ENCODE measurements at places on chromosomes 7 and 10. TPM values are rescaled to one million over a fixed set of nuclear protein-coding genes. Genes with fewer than 3 reads are reported as not detected.

GDF2 gene
- total RNA-seq = not detected

IL2RA gene
- total RNA-seq = not detected

TSPAN12 gene
- total RNA-seq = 13.3 TPM

AKR1C1 gene
- 238 TPM for total RNA-seq

IFIT1 gene
- 123 TPM for total RNA-seq

- DNase-seq = peak; percentile 15
Measured at GRCh38 chr10:85995791-85996190, 370.8 kb downstream of the GRID1 start.

DNA sequence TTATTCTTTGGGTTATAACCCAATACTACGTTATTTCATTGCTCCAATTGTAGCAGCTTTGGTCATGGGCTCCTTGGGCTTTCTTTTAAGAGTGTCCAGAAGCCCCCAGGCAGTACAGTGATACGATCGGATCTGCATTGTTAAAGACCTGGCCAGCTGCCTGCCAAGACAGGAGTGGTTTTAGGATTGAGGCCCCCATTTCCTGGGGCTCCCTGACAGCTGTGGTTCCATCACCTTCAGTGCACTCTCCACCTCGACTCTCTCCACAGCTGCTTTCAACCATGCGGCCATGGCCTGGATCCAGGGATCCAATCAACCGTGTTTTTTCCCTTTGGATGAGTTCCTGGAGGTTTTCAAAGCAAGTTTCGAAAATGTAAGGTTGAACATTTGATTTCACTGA, 123.4 kb upstream of the BTBD16 start:
- no peak for DNase-seq

DNA sequence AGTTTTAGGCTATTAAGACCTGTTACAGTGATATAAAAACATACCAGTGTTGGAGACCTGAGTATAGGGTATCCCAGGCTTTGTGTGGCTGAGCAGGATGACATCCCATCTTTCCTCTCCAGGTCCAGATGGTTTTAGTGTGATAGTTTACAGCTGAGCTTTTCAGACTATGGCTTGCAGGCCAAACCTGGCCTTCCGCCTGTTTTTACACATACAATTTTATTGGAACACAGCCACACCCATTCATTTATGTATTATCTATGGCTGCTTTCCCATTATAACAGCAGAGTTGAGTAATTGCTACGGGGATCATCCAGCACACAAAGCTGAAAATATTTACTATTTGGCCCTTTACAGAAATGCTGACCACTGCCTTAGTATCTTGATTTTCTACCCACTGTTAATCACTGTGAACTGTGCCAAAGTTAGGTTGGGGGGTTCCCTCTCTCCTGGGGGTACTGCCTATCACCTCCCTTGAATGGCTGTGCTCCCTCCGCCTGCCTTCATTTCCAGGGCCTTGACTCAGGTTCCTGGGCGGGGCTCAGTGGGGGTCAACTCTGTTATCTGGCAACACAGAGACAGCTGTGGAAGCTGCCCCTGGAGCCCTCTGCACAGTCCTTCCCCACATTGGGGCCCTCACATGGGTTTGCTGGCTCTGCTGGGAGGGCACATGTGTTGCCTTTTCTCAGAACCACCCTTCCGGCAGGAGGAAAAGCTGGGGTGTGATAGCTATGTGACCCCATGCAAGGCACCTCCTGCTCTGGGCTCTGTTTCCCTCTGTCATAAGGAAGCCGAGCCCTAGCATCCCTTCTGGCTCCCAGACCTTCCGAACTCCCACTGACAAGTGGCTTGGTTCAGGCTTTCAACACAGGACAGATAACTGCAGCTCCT, 40.3 kb upstream of the SH2D4B start:
- DNase-seq = no peak

DNA sequence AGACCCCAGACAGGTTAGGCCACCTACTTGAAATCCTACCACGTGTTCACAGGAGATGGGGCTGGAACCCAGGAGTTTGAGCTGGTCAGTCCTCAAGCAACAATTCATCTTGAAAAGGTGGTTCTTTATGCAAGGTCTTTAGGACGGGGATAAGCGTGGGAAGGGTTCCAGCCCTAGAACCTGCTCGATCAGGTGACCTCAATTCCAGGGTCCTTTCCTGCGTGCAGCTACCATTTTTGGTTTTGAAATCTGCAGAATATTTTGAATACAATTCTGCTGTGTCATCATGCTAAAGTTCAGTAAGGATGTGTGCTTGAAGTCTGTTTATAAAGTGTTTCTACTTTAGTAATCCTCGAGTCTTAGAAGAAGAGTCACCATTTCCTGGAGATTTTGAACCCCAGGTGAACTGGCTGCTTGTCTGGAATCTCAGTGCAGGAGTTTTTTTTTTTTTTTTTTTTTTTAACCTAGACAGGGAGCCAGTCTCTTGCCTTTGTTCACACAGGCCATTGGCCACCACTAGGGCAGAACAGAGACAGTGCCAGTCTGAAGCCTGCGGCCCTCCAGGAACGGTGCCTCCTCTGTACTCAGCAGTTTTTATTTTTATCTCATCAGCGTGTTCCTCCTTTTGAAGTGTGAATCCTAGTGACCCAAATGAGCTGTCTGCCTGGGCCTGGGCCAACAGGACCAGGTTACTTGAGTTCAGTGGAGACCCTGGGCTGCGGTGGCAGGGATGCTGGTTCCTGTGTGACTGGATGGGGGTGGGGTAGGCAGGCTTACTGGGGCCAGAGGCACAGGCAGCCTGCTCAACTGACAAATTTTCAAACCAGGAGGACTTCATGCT, 54.6 kb downstream of the EEPD1 start:
- peak; percentile 97 for DNase-seq

DNA sequence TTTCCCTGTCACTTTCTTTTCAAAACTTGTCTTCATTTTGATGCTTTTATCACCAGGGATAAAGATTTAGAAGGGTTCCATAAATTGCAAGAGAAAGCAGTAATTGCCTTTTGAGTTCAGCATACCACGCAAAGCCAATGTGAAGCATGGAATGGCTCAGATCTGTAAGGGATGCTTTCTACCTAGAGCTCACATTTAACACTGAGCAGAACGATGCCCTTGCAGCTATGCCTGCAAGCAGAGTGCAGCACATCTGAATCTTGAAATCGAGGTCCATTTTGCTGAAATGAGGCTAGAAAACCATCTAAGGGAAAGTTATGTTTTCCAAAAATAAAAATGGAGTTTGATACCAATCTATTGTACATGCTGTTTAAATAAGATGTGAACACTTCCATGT, 171.2 kb upstream of the CELF2 start:
- no peak for DNase-seq

- no peak for DNase-seq
Measured at GRCh38 chr10:89390476-89391225, 1.8 kb upstream of the IFIT1 start.

DNA sequence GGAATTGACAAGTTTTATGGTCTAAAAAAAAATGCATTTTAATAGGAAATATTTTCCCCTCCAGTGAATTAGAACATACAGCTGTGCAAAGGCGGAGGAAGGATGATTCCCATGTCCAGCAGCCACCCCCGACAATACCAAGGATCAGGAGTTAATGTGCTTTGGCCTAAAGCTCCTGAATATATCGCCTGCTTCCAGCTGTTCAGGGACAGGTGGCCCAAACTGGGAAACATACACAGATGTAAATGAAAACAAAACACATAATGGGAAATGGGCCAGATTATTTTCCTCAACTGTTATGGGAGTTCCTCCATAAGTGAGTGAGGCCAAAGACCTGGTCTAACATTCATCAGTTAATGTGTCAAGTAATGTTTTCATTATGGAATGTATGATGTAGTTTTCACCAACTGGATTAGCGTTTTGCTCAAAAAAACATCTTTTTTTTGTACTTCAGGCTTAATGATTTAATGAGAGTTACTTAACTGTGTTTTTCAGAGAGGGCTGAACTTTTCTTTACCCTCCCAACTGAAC, 55.1 kb upstream of the LAMB1 start:
- no peak for DNase-seq

- no peak for DNase-seq
Measured at GRCh38 chr10:11355592-11355991, 255.9 kb downstream of the USP6NL start.

GRCh38 chr10:46254467-46254866, 32.3 kb upstream of the ANTXRL start:
- DNase-seq = no peak

DNA sequence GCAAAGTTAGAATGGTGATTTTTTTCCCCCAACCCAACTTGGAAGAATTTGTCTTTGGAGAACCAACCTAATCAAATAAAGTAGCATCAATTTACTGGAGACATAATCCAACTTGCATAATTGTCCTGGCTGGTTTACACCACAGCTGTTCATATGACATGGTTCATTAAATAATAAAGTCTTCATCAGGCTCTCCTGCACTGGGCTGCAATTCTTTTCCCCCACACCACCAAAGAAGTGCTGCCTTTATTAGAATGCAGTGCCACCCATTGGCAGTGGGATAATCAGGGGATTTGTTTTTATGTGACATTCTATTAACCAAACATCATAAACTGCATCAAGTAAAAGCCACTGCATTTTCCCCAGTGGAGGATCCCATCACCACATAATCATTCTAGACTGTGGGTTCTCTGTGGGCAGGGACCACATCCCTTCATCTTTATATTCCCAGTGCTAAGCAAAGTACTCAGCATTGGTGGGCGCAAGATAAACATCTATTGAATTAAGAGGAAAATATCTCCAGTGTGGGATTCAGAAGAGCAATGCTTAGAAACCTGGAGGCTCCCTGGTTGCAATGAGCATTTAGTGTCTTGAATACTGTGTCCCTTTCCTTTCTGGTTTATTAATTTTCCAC, 322.0 kb downstream of the KCNMA1 start:
- DNase-seq = no peak

DNA sequence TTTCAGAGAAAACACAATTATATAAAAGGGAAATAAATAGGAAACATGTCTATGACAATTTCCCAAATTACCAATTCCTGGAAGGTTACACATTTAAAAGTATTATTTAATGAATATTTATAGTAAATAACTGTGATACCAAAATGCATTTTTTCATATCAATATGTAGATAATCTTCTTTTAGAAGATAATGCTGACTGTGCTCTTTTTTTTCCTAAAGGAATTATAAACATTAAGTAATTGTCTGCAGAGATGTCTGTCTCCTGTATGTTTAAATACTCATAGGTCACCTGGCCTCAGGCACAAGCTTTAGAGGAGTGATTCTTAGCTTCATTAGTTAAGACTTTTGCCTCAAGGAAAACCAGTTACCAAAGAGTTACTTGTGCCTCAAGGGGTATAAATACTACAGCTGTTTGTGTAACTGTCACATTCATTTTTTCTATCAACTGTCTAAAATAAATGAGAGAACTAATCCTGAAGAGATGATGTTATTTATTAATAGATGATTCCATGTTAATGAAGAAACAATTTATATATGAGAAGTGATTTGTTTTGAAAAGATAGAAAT, 77.1 kb downstream of the DNAJC1 start:
- no peak for DNase-seq

DNA sequence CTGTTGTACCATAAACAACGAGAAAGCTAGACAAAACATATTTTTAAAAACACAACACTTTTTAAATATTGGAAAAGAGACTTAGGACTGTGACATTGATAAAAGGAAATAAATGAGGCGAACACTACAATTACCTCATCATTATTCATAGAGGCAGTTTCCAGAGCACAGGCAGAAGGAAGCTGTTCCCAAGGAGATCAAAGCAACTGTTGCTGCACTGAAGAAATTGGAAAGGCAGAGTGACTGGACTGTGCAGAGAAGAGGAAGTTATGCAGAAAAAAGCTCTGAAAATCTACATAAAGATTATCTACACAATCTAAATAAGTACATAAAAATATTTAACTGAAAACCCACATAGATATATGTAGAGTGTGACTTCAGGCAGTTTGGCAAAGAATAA, 32.8 kb downstream of the MYO3A start:
- DNase-seq = no peak

DNA sequence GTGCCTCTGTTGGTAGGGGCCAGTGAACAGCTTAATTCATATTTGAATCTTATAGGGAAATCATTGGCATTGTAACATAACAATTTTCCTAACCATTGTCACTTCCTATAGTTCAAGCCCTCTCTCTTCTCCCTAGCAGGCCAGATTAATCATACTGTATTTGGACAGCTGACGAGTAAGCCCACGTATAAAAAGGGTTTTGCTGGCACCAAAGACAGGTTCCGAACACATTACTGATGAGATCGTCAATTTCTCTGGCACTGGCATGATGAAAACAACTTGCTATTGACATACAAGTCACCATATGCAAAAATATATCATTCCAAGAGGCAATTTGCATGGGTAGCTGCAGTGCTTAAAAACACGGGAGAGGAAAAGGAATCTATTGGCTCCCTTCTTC, 891.1 kb upstream of the AUTS2 start:
- no peak for DNase-seq

- peak; percentile 25 for DNase-seq
Measured at GRCh38 chr7:86914551-86914950, 144.9 kb downstream of the ELAPOR2 start.

GRCh38 chr7:27212497-27213432, 12.9 kb upstream of the HOXA13 start:
- no peak for DNase-seq

DNA sequence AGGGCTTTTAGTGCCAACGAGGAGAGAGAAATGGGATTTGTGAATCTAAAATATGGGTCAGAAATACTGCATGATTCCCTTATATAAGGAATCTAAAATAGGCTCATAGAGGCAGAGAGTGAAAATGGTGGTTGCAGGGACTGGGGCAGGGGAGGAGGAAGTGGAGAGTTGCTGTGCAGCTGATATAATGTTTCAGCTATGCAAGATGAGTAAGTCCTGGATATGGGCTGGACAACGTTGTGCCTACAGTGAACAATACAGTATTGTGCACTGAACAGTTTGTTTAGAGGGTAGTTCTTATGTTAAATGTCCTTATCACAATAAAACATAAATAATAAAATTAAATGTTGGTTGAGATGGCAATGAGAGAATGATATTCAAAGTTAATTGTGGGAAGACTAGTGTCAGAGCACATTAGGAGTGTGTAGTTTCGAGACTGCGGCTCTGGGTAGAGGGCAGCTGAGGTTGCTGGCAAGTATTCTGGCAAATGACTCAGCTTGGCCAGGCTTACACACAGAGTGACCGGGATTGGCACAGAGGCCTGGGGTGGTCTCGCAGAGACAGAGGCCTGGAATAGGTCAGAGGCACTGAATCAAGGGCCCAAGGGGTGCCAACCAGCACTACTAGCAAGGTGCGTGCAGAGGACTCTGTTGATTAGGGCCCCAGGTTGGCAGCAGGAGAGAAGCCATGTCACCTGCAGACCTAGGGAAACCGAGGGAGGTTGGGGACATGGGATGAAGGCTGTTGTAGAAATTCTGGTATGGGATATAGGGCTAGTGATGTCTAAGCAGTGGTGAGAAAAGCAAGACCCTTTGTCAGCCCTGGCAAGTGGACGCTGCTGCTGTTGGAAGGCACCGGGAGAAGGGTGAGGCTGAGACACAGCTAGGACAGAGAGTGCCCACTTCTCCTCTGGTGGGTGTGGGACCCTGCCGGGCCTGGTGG, 2.8 kb upstream of the DEPP1 start:
- DNase-seq = peak; percentile 92

GRCh38 chr7:16604054-16604453, 41.5 kb downstream of the ANKMY2 start:
- DNase-seq = no peak

GRCh38 chr7:77867537-77867865, 68.9 kb downstream of the PHTF2 start:
- no peak for DNase-seq

- DNase-seq = no peak
Measured at GRCh38 chr10:3310016-3310784, 137.6 kb upstream of the PITRM1 start.
